ENCODE measurements at places on chromosomes 5 and 9.
A peak's percentile ranks its signal among the peaks of the same experiment; 100 is the strongest.

GRCh38 chr9:72203205-72203803 lies 54.1 kb downstream of the GDA start:
- peak; percentile 39 for DNase-seq

GRCh38 chr9:739362-739761 lies 102.1 kb upstream of the DMRT1 start:
- DNase-seq, result no peak

- DNase-seq, result peak; percentile 64
These were observed 9.9 kb downstream of the SH3RF2 start for GRCh38 chr5:145946112-145946861.

DNA sequence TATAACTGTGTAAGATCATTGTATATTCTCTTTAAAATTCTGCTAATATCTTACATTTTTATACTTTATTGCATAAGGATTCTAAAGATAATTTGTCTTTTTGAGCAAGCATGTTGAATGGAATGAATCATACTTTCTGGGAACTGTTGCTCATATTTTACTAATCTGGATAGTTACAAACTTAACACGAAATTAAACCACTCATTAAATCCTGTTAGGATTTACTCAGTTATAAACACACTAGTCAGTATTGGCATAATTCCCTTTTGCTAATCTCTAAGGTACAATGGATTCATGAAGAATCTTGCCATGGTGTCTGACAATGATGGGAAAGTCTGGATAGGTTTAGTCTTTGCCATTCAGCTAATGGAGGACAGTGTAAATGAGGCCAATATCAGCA lies 338.1 kb upstream of the SMC2 start:
- DNase-seq, result no peak

- DNase-seq, result no peak
These were observed 265.9 kb downstream of the SAXO1 start for GRCh38 chr9:18766989-18767550.

DNA sequence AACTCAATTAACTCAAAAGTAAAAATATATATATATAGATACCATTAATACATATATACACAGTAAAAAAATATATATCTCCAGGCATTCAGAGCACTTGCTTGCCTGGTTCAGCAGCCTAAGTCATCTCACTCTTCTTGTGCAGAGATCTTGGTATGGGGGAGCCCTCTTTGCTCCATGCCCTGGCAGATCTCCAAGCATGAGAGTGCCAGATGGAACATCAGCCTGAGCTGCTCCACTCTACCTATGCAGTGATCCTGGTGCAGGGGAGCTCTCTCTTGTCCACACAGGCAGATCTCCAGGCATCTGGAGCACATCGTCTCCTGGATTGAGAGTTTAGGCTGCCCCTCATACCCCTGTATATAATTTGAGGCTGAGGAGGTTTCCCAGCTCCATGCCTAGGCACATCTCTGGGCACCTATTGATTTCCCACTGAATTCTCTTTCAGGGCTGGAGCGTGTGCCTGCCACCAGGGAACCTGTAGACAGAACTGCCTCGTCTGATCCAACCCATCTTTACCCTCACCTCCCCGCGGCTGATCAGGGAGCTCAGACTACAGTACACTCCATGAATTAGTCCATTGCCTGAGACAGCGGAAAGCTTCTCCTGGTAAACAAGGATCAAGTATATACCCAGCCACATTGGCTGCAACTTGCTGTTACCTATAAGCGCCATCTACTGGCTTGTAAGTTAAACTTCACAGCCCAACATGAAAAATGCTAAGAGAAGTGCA lies 342.4 kb upstream of the GRIA1 start:
- DNase-seq, result no peak

DNA sequence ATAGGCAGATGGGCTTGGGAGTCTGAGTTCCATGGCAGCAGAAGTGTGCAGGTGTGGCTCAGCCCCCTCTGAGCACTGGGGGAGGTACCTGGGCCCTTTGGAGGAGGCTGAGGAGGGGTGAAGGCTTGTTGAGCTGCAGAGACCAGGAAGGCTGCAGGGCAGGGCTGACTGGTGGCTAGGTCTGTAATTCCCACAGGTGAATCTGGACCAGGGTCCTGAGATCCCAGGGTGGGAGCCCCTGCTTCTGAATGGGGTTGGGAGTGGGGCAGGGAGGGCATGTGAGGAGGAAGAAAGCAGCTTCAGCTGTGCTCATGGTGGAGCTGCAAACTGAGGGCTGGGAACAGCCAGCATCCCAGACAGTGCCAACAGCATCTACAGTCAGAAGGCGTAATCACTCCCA lies 111.1 kb downstream of the CACNA1B start:
- no peak for DNase-seq

- DNase-seq, result no peak
These were observed 105.2 kb upstream of the CACNA1B start for GRCh38 chr9:137772281-137772873.

GRCh38 chr5:98461485-98461884 lies 312.0 kb upstream of the RGMB start:
- no peak for DNase-seq

- no peak for DNase-seq
These were observed 1.8 kb downstream of the SLC12A2 start for GRCh38 chr5:128085413-128085812.

DNA sequence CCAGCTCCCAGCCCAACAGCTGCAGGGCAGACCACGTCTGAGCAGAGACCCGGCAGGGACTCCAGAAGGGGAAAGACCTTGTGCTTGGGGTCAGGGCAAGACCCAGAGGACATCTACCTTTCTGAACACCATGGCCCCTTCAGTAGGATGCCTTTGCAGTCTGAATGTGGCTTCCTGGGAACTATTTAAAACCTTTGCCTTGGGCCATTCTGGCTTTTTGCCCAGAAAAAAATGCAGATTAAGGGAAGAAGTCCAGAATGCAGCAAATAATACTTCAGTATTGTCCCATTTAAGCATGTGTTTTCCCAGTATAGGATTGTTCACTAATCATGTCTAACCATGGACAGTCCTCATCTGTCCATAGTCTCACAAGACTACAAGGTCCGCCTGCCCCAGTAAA lies 67.5 kb upstream of the ERCC6L2 start:
- no peak for DNase-seq

GRCh38 chr5:138831703-138832102 lies 43.4 kb downstream of the LRRTM2 start:
- no peak for DNase-seq

DNA sequence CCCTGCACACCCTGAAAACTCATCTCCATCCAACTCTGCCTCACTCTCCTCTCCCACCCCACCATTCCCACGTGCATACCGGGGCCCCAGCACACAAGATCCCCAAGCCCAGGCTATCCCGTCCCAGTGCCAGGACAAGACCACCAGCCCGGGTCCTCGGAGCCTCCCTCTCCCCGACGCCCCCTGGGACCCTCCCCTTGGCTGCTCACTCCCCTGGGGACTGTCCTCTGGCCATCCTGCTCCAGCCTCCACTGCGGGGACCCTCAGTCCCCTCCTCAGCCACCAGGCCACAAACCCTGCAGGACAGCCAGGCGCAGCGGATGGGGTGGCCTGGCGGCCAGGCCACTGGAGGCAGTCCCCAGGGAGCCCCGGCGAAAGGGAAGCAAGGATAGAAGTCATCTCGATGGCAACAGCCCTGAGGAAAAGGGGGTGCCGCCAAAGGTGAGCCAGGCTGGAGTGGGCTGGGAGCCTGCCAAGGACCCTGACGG lies 62.8 kb downstream of the C9orf50 start:
- no peak for DNase-seq

DNA sequence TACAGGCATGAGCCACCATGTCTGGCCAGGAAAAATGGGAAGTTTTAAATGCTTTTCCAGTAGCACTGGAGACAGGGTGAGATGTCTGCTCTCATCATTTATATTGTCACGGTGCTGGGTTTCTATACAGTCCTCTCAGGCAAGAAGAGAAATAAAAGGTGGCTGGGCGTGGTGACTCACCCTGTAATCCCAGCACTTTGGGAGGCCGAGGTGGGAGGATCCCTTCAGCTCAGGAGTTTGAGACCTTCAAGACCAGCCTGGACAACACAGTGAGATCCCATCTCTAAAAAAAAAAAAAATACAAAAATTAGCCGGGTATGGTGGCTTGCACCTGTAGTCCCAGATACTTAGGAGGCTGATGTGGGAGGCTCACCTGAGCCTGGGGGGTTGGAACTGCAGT lies 4.8 kb upstream of the GRIN1 start:
- no peak for DNase-seq

DNA sequence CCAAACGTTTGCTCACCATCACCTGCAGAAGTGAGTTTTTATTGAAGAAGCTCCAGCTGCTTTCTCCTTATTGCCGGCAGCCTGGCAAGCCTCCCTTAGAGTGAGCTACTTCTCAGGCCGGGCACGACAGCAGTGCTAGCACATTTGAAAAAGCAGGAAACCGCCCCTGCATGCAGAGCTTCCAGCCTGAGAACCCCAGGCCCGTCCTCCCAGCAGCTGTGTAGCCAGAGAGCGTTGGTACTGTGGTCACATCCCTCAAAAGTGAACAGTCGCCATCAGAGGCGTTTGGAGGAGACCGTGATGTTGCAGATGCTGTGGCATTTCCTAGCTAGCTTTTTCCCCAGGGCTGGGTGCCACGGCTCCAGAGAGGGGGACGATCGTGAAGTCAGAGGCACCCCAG lies 23.5 kb downstream of the SLC25A25 start:
- DNase-seq, result peak; percentile 26

DNA sequence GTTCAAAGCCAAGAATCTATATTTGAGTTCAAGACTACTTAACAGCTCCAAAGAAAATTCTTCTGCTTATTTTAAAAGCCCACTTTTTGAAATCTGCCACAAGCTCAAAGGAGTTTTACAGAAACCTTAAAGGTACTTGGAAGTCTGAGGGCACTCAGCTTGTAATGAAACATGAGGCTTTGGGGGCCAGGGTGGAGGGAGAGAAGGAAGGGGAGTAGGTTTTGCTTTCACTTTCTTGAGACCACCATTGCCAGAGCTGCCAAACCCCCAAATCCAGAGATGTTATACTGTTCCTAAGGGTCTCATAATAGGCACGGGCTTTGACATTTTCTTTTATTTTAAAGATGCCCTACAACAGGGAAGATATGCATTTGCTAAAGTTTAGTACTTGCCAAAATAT lies 42.6 kb upstream of the TNFAIP8 start:
- DNase-seq, result no peak

DNA sequence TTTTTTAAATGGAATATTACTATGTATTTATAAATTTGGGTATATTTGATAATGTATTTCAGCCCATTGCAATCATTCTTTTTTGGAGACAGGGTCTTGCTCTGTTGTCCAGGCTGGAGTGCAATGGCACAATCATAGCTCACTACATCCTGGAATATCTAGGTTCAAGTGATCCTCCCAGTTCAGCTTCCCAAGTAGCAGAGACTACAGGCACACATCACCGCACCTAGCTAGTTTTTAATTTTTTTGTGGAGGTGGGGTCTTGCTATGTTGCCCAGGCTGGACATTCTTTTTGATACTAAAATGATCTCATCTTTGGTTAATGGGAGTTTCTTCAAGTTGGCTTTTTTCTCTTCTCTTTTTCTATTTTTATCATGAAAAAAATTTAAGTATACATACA lies 91.3 kb downstream of the UNC13B start:
- DNase-seq, result no peak

DNA sequence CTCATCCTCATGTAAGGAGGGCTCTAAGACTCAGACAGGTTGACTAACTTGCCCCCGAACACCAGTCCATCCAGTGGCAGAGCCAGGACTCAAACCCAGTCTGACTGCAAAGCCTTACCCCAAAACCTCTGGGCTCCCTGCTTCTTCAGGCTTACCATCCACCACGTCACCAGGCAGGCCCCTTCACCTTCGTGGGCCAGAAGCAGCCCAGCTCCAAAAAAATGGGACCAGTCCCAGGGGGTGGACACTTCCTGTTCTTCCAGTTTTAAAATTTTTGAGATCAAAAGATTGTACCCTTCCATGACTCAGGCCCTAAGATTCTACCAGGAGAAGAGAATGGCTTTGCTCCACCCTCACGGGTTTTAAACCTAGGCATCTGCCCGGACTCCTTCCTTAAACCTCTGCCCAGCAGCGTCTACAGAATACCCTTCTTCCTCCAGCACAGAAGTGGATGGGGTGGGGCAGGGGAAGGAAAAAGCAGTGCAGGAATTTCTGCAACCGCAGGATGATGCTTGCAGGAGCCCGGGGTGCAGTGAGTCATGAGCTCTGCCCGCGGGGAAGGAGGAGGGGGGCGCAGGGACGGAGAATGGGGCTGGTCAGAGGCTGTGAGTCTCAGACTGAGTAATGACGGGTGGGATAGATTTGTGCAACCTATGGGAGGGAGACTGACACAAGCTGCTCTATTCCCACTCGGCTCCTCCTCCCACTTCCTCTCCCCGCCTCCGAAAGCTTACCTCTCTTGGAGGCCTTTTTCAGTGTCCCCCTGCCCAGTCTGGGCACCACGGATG lies 50.4 kb upstream of the STXBP1 start:
- DNase-seq, result peak; percentile 96

GRCh38 chr5:2266641-2267240 lies 384.0 kb upstream of the IRX4 start:
- no peak for DNase-seq

DNA sequence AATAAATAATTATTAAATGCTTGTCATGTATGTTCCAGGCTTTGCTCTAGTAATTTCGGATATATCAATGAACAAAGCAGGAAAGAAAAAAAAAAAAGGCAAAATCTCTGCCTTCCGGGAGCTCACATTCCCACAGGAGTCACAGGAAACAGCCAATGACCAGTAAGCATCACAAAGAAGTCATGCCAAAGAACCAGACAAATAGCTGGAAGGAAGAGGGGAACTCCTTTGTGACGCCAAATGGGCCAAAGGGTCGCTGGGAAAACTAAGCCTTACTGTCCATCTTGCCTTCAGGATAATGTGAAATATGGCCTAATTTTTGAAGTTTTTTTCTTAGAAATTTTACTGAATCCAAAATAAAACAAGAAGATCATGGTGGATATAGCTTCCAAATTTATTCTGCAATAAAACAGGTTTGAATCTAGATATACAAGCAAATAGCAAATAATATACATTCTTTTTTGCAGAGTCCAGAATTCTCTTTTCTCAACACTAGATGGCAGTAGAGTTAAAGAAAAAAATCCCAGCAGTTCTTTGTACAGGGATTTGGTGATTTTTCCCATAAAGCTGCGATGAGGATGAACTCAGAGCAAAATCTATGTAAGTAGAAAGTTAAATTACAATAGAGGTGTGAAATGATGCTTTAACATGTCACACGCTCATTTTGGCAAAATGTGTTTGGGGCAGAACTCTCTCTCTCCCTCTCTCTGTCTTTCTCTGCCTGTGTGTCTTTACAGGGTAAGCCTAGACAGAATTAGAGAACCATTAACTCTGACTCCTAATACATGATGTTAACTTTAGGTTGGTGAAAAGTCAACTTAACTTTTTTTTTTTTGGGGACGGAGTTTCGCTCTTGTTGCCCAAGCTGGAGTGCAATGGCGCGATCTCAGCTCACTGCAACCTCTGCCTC lies 60.0 kb upstream of the TUT7 start:
- DNase-seq, result peak; percentile 33

- DNase-seq, result no peak
These were observed 81.0 kb upstream of the TRIO start for GRCh38 chr5:14062178-14062577.

GRCh38 chr5:26663500-26663899 lies 374.9 kb downstream of the CDH9 start:
- no peak for DNase-seq

DNA sequence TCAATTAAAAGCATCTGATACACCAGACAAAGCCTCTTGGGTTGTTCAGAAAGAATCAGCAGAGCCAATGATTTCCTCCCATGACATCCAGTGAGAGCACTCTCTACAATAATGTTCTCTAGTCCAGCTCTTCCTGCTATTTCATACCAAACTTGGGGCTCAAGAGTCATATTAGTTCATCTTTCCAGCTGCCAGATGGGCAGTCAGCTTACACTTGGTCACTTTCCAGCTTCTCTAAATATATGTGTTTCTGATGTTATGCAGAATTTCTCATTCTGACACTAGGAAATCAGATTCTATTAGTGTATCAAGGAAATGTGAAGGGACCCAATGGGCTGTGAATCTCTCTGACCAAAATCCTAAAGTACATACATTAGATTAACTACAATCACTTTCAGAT lies 148.9 kb downstream of the ENC1 start:
- no peak for DNase-seq

All from inflammatory macrophage (primary cell).